ENCODE measurements at places on chromosomes 6 and 20.

- DNase-seq = no peak
These were observed 93.6 kb downstream of the STXBP5 start for GRCh38 chr6:147297663-147298316.

DNA sequence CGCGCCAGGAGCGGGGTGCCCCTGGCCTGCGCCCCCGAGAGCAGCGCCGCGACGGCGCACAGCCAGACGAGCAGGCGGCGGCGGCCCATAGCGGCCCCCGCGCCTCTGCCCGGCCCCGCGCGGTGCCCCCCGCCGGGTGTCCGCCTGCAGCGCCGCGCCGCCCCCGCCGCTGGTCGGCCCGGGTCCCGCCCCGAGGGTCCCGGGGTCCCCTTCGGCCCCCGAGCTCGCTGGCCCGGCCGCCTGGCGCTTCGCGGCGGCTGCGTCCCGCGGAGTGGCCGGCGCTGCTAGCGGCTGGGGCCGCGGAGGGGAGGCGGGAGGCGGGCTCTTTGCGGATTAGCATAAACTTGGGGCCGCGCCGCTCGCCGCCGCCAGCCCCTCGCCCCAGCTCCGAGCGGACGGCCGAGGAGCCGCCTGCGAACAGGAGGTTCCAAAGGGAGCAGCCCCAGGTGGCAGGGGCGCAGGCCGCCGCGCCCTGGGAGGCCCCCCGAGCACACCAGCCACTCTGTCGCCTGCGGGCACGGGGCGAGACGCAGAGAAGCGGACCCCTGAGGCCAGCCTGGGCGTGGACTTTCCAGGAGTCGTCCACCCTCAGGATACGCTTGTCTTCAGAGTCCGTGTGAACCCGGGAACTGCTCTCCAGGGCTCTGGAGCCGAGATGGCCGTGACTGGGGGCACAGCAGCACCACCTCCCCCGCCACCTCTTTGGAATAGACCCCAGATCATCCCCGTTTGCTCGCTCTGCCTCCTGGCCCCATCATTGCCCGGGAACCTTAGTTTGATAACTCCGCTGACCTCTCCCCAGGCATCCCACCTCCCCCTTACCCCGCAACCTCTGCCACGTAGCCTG, at the start of gene EMILIN3:
EMILIN3 (minus strand) TSS at position 273 of the 847 bp plus-strand sequence; CDS start at position 89, 184 bp downstream.
- DNase-seq = no peak

GRCh38 chr6:163405412-163406309, 8.9 kb upstream of the QKI start:
- no peak for DNase-seq

- DNase-seq = no peak
These were observed 140.6 kb downstream of the KIF16B start for GRCh38 chr20:16432466-16433292.

GRCh38 chr20:2230726-2231488, 64.9 kb upstream of the TGM3 start:
- no peak for DNase-seq

DNA sequence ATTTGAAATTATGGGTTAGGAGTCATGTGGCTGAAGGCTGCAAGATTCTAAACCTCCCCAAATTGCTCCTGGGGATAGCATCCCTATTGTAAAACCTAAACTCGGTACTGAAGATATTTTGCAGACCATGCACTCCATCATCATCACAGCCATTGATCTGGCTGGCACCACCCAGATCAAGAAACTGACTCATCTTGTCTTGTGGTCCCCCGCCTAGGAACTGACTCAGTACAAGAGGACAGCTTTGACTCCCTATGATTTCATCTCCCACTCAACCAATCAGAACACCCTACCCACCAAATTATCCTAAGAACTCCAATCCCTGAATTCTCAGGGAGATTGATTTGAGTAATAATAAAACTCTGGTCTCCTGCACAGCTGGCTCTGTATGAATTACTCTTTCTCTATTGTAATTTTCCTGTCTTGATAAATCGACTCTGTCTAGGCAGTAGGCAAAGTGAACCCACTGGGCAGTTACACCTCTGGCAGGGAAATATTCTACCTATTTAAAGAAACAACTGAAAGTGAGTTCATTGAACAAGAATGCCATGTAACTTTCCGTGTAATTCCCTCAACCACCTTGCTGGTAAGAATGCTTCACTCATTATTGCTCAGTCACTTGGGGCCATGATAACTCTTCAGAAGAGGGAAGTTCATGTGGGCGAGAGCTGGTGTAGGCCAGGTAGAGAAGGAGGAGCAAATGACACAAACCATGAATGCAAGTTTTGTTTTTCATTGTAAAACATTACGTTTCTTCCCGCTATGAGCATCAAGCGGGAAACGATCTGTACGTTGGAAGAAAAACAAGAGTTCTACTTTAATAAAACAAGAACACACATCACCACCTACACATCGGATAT, 602.9 kb upstream of the ARID1B start:
- DNase-seq = no peak

- DNase-seq = no peak
These were observed 72.6 kb upstream of the DUSP22 start for GRCh38 chr6:219641-220198.

DNA sequence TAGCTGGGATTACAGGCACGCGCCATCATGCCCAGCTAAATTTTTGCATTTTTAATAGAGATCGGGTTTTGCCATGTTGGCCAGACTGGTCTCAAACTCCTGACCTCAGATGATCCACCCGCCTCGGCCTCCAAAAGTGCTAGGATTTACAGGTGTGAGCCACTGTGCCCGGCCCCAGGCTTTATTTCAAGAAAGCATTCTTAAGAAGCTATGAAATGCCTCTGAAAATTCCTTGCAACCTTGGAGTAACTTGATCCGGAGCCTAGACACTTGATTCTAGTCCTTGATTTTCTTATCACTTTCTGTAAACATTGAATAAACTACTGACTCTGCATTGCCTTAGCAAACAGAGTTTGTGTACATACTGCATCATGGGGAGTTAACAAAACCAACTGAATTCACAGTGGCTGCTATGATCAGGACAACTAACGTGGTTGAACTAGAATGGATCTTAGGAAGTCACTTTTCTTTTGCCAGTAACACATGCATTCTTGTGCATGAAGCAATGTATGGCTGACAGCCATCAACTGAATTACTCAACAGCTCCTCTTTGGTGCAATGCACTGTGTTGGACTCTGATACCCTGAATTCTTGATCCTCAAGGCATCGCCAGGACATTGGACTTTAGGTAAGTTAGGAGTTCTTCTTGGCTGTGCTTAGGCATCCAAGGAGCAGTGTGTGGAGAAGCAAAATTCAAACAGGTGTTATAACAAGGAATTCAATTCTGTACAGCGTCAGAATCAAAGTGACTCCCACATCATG, 102.8 kb upstream of the TMEM170B start:
- DNase-seq = no peak

GRCh38 chr6:32796848-32797776, 19.7 kb downstream of the HLA-DOB start:
- DNase-seq = peak; percentile 75

DNA sequence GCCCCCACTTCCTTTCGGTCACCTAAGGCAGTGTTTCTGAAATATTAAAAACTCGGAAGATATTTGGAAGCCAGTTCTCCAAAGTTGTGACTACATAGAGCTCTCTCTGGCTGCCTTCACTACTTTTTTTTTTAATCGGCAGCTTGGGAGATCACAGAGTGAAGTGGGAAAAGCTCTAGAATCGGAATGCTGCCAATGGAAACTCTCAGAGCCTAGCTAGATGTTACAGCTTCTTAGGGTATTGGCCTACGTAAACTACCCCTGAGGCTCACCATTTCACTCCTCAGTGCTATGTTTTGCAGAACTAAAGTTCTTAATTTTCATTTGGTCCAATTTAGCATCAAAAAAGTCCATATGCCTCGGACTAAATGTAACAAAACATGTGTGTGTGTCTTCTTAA, 14.5 kb downstream of the SERPINB1 start:
- DNase-seq = no peak

DNA sequence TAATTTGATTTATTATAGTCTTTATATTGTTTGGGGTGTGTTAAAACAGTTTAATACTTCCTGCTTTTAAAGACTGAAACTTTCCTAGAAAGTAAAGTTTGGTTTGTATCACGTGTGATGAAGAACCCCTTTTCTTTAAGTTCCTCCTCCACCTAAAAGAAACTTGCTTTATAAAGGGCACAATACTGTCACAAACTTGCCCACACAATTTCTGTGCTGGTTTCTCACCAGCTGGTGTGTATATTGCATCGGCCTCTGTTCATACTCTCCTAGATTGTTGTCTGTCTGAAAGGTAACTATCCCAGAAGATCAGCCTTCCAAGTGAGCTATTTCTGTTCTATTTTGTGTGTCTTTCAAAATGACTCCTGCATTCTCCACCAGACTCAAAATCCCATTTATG, 46.9 kb downstream of the ANKRD6 start:
- DNase-seq = no peak

DNA sequence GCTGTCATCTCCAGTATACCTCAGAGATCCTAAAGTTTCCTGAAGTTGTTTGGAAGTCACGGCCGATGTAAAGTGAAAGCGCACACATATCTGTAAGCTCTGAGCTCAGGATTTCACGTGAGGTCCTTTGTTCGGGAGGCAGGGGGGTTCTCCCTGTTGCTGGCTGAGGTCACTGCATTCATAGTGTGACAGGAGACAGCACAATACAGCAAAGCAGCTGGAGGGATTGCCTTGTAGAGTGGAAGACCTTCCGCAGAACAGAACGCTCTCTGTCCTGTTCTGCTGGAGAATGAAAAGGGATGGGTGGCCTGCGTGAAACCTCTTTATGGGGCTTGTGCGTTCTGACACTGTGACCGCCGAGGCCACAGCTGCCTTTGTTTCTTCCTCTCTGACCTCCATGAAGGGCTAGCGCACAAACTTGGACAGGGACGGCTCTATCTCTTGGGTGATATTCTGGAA, 13.4 kb upstream of the SERPINB1 start:
- no peak for DNase-seq

DNA sequence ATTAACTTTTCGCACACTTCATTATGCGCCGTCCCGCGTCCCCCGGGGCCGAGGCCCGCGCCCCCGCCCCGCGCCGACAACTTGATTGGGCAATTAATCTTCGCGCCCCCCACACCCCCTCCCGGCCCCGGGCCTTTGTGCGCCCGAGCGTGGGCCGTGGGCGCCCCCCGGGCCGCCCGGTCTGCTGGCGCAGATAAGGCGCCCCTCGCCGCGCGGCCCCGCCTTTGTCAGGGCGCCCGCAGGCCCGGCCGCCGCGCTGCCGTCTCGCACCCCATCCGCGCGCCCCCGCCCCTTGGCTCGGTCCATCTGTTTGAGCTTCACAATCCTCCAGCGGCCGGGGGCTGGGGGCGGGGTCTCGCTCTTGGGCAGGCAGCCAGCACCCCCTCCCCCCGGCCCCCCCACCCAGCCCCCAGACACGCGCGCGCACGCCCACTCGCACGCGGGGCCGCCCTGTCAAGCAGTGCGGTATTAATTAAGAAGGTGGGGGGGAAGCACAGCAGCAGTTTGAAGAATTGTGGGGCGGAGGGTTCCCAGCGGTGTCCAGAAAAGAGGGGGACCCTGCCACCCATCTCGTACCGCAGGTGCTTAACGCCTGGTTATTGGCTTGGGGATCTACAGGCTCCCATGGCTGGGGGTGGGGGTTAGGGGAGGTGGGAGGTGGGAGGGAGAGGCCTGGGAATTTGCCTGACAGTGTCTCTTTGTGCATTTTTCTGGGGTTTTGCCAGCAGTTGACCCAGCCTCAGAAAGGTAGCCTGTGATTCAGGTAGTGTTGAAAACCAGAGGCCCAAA, 34.6 kb upstream of the SCRT2 start:
- DNase-seq = no peak

GRCh38 chr6:89475634-89476033, 42.7 kb downstream of the ANKRD6 start:
- DNase-seq = no peak

DNA sequence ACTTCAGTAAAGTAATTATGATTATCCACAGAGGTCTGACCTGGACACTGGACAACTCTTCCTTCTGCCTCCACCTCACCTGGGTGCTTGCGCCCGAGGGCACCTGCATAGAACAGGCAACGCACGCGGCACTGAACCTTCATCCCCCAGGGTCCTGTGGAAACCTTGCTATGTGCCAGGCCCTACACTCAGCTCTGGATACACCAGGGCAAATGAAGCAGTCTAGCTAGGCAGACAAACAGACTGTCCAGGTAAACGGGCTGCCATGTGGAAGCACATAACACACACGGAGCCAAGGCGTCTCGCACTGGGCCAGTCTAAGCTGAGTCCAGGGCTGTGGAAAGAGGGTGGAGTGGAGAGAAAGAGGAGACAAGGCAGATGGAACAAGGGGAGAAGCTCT, 109.3 kb upstream of the AFDN start:
- DNase-seq = no peak

GRCh38 chr6:167569041-167569805, 244.3 kb downstream of the TTLL2 start:
- no peak for DNase-seq

- DNase-seq = no peak
These were observed 28.1 kb downstream of the HM13 start for GRCh38 chr20:31542201-31542842.

DNA sequence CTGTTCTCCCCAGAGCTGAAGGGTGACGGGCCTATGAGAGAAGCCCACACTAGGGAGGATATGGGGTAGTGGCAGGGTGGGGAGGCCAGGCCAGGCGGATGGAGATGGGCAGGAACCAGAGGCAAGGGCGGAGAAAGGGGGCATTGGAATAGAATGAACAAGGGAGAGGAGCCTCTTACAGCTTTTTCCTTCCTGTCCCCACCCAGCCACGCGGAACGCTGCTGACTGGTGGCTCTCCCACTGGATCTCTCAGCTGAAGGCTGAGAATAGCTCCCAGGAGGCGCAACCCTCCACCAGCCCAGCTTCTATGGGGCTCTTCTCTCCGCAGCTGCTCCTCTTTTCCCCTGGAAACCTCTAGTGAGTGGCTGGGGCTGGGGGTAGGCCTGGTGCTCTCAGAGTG, 10.8 kb downstream of the DLK2 start:
- no peak for DNase-seq

DNA sequence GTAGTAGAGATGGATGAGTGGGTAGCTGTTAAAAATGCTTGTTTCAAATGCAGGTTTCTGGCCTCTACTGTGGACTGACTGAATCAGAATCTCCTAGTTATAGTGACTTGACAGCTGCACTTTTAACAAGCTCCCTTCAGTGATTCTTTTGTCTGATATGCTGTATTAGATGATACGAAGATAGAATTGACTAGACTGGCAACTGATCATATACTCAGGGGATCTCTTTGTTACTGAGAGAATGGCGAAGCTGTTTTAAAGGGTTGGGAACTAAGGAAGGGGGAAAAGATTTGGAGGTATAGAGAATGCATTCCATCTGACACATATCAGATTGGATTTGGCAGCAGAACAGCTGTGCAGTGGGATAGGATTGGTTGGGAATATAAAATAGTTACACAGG, 7.0 kb downstream of the ENPP4 start:
- no peak for DNase-seq

Data from activated CD4-positive, alpha-beta T cell treated with anti-CD3 and anti-CD28 coated beads for 24 hours (primary cell).